Aorta (tissue), 5 donors: ENCODE measurements at places on chromosomes 4 and X.
A peak's percentile ranks its signal among the peaks of the same experiment; 100 is the strongest.

DNA sequence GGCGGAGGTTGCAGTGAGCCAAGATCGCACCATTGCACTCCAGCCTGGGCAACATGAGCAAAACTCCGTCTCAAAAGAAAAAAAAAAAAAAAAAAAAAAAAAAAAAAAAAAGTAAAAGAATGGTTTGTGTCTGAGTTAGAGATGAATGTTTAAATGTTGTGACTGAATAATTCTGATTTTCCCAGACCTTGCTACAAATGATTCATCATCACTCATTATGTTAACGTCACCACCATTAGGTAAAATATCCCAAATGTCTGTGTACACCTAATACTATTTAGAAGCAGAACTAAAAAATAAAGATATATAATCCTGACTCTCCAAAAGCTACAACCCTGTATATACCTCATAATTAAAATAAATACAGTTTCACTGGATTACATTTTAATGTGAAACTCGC, 70.8 kb downstream of the HHIP start:
- no peak for DNase-seq

- DNase-seq = no peak
Measured at GRCh38 chrX:56975611-56976010, 19.7 kb downstream of the SPIN3 start.

GRCh38 chrX:67353651-67354370, 190.0 kb upstream of the AR start:
- DNase-seq = no peak

DNA sequence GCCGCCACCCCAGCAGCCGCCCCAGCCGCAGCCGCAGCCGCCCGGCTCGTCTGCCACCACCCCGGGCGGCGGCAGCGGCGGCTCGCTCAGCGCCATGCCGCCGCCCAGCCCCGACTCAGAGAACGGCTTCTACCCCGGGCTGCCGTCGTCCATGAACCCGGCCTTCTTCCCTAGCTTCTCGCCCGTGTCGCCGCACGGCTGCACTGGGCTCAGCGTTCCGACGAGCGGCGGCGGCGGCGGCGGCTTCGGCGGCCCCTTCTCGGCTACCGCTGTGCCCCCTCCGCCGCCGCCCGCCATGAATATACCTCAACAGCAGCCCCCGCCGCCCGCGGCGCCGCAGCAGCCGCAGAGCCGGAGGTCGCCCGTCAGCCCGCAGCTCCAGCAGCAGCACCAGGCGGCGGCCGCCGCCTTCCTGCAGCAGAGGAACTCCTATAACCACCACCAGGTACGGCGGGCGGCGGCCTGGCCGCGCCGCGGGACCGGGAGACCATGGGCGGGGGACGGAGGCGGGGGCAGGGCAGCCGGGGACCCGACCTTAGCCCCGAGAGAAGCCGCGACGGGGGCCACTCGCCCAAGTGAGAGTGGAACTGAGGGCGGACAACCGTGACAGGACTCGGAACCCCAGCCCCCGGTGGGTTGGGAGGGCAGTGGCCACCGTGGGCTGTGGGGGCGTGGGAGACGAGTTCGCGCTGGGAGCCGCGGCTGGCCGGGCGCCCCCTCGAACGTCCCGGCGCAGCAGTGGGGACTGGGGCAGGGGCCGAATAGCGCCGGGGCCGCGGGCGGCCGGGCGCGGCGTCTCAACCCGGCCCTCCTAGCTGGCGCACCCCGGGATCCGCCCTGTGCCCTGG, 1.8 kb downstream of the CPEB2 start:
- DNase-seq = peak; percentile 63

DNA sequence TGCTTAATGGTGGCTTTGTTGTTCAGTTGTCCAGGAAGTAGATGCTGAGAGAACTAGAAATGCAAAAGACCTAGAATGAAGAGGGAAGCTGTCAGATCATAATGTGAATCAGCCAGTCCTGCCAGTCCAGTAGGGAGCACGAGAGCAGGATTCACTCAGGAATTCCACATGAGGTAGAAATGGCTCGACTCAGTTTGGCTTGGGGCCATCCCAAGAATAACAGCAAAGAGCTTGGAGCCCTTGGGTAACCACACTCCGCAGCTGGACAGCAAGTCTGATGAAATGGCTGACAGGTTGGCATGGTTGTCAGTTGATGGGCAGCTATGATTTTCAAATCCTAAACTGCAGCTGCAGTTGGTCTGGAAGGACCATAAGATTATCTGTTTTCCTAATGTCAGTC, 44.5 kb upstream of the WDR1 start:
- DNase-seq = no peak

DNA sequence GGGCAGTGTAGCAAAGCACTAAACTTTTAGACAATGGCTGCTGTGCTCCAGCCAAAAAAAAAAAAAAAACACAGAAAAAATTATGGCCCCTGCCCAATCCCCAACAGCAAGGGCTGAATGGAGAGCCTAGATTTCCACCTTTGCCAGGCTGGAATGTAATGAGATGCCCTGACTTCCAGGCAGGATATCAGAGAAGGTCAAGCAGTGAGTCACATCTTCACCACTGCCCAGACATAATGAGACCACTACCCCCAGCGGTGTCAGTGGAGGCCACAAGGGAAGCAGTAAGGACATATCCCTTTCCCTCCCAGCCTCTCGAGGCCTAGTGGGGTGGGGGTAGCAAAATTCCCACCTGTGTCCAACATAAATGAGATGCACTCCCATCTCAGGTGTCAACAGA, 216.3 kb upstream of the LEF1 start:
- DNase-seq = no peak

- no peak for DNase-seq
Measured at GRCh38 chr4:73446336-73446938, 10.4 kb downstream of the AFP start.

DNA sequence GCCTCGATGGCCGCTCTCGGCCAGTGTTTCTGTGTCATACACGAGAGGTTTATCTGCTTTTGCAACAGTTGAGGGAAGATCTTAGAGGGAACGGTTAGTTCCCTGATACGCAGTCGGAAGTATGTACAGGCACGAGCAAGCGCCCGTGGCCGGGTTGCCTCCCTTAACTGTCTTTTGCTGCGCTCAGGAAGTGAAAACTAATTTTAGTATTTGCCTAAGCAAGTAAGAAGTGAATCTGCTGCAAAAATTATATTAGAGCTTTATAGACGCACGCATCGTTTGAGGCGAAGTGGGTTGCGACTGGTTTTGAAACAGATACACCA, 695 bp downstream of the MTM1 start:
- DNase-seq = no peak

GRCh38 chrX:13338996-13339515, 19.2 kb upstream of the ATXN3L start:
- DNase-seq = no peak

- DNase-seq = no peak
Measured at GRCh38 chrX:70132224-70132623, 1.0 kb upstream of the IGBP1 start.

GRCh38 chr4:145774473-145774872, 94.5 kb downstream of the C4orf51 start:
- no peak for DNase-seq

DNA sequence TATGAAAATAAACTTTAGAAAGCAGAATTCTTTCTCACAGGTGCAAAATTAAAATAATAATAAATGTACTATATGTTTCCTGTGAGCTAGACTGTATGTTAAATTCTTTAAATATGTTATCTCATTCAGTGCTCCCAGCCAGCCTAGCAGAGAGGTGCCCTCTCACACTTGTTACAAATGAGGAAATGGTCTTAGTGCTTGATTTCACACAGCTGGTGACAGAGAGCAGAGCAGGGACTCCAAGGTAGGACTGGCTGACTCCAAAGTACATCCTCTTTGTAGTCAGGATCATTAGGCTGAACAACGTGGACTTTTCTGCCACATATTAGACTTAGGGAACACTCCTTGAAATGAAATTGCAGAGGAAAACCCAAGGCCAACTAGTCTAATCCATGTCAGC, 72.0 kb upstream of the HHIP start:
- no peak for DNase-seq

GRCh38 chr4:47930971-47931804, 16.8 kb upstream of the NFXL1 start:
- no peak for DNase-seq

DNA sequence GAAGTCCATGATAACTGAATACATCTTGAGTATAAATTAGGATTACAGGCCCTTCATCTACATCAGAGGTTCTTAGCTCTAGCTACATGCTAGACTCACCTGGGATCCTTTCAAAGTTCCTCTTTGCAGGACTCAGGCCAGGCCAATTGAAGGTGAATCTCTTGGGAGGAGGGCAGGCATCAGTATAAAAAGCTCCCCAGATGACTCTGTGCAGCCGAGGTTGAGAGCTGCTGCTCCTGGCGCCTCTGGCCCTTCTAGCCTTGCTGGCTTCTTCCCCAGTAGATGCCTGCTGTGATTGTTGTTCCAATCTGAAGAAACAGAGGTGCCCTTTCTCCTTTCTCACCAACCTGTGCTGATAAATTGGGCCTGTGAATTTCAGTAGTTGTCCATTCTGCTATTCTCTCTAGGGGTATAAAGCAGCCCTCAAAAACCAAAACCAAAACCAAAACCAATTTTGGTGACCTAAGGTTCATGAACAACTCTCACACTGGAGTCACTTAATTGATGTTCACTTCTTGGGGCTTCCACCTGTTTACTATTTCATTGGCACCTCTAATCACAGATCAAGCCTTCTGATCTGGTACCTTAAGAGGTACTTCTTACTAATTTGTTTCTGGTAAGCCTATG, 78.7 kb downstream of the SUPT20HL2 start:
- DNase-seq = no peak

- no peak for DNase-seq
Measured at GRCh38 chr4:13888112-13888511, 260.6 kb upstream of the BOD1L1 start.

DNA sequence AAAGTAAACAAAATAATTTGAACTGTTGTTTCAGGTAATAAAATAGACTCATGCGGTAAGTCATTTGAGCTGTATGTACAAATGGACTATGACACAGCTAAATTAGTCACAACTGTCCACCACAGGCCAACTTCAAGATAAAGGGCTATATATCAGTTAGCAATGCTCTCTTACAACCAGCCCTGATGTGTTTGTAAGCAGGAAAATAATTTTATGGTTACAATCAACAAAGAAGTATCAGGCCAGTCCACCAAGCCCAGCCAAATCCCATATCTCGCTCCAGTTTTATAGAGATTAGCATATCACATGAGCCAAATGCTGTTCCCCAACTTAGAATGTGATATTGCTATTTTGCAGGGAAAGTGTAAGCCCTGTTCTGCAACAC, 511 bp upstream of the DUSP21 start:
- no peak for DNase-seq

GRCh38 chr4:38138363-38138762, 178.2 kb downstream of the PTTG2 start:
- DNase-seq = no peak

- DNase-seq = no peak
Measured at GRCh38 chr4:83219344-83220331, 65.0 kb downstream of the COQ2 start.

DNA sequence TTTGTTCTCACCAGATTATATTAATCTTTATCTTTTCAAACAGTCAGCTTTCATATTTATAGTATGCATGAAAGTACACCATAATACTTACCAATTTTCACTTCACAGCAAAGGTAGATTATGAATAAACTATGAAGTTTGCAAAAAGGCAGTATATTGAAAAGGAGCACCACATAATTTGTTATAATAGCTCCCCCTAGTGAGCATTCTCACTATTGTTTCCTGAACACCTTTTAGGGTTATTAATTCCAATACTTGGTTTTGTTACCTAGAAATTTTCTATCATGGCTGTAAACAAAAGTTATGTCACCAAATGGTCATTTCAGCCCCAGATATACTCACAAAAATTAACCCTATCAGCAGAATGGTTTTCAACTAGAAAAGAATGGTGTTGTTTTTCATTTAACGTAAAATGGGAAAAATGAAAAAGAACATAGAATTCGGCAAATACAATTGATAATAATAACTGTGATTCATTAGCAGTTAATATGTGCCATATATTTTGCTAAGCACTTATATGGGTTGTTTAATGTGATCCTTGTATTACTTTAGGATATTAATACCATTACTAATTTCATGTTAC, 30.2 kb upstream of the NKX6-1 start:
- no peak for DNase-seq

DNA sequence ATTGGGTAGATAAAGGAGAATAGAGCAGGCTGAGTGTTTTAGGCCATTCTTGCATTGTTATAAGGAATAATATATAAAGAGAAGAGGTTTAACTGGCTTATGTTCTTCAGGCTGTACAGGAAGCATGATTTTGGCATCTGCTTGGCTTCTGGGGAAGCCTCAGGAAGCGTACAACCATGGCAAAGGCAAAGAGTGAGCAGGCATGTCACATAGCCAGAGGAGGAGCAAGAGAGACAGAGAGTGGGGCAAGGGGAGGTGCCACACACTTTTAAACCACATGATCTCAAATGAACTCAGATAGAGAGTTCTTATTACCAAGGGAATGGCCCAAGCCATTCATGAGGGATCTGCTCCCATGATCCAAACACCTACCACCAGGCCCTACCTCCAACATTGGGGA, 4.4 kb upstream of the METTL14 start:
- DNase-seq = no peak

- no peak for DNase-seq
Measured at GRCh38 chrX:8971116-8971515, 62.8 kb downstream of the FAM9B start.

DNA sequence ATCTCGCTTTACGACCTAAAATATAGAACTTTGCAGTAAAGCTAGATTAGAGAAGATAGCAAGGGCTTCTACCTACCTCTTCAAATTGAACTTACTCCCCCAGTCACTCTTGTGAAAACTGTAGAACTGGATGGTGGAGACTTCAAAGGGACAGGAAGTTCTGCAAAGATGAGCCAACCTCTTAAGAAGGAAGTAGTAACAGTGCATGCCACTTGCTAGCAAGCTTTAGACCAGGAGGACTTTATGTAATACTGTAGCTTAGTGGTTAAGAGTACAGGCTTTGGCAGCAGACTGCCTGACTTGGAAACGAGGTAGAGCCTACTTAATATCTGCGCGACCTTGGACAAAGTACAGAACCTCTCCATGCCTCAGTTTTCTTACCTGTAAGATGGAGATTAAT, 27.5 kb upstream of the VBP1 start:
- DNase-seq = no peak

GRCh38 chr4:4387531-4388310, 819 bp downstream of the NSG1 start:
- no peak for DNase-seq

- no peak for DNase-seq
Measured at GRCh38 chr4:65656008-65656407, 14.3 kb downstream of the EPHA5 start.

DNA sequence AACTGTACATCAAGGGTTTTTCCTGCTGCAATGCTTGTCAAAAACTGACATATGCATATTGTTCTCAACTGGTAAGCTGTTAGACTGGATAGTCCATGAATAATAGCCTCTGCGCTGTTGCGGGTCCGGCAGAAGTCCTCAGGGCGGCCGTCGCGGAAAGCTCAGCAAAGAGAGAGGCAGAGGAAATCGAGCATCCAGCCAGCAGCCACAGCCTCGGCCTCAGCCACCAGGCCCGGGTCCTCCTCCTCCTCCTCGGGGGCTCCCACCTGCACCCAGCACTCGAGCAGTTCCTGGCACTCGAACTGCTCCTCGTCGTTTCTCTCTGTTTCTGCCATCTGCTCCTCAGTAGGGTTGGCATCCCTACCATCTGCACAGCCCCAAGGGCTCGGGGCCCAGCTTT, 53.7 kb downstream of the UPRT start:
- DNase-seq = no peak

GRCh38 chrX:102714994-102715393, 2.7 kb downstream of the GPRASP2 start:
- DNase-seq = no peak
